ENCODE measurements at places on chromosomes 2 and 18.

DNA sequence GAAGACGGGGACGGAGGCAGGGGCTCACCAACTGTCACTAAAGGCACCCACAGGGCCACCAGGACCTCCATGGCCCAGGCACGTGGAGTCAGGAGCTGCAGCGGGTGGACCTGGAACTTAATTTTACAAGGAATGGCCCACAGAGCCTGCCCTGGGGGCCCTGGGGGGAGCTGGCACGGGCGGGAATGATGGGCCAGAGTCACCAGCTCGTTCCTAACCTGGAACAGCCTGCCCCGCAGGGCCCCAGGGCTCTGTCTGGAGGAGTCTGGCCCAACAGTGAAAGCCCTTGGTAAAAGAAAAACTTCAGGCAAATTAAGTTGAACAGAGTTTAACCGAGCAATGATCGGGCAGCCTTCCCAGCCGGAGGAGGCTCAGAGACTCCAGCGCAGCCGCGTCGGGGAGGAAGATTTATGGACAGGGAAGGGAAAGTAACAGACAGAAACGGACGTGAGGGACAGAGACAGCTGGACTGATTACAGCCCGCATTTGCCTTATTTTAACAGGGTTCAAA, 118.4 kb upstream of the TMEM18 start:
- DNase-seq = no peak

- DNase-seq = no peak
Measured at GRCh38 chr2:221997100-221997499, 301.7 kb downstream of the PAX3 start.

GRCh38 chr18:47985866-47986265, 55.4 kb upstream of the SMAD2 start:
- no peak for DNase-seq

GRCh38 chr2:219627103-219628100, at the start of gene SLC4A3:
TSS of gene SLC4A3 (plus strand) at chr2:219627630. CDS start at chr2:219627993, 363 bp downstream.
- no peak for DNase-seq

DNA sequence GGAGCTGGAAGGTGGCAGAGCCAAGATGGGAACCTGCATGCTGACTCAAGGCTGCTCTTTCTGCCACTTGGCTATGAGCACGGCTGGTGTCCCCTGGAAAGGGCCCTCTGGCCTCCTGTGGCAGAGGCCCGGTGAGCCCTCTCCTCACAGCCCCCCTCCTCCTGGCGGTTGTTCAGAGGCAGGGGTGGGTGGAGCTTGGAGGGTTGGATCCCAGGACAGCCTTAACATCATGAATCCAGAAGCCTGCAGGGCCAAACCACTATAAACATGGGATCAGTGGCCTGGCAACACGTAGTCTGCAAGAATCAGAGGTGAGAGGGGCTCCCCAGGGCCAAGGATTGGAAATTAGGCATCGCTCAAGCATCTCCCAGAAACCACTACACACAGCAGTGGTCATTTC, 48.5 kb upstream of the LOXHD1 start:
- no peak for DNase-seq

- no peak for DNase-seq
Measured at GRCh38 chr2:178292586-178292985, 98.3 kb downstream of the OSBPL6 start.

- DNase-seq = no peak
Measured at GRCh38 chr18:53375621-53376020, 848.8 kb downstream of the MBD2 start.
